ENCODE measurements at places on chromosomes 13 and 19.
A peak's percentile ranks its signal among the peaks of the same experiment; 100 is the strongest.

DNA sequence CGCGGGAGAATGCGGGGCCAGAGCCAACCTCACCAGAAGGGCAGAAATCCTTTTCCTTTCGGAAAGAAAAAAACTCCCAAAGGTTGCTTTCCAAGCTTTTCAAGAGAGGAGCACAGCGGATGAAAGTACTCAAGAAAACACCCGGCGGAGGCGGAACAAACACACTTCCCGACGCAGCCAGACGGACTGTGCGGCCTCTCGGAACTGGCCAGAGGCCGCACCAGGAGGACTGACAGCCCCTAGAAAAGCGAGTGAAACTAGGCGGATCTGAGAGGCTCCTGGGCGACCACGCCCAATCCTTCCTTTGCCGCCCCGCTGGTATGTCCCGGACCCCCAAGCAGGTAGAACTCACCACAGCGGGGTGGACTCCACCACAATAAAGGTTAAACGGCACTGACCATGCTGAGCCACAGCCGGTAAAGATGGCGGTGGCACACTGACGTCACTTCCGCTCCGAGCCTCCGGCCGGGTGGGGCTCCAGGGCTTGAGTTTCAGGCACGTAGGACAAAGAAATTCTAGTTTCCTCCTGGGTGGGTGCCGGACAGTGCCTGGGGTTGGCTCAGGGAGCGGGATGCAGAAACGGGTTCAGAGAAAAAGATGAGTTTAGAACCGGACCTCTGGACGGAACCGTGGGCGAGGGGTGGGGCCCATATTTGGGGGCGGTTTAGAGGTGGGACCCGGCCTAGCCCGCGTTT lies at the start of gene ZNF562:
ZNF562 (minus strand) TSS at position 438 of the 695 bp plus-strand sequence. CDS start 14,356 bp downstream, outside the sequence.
- H3K36me3 ChIP-seq = peaks cover 28% of the 10 kb centered on the region
- DNase-seq = peak; percentile 63
- peak within 1 kb of the TSS; percentile 89 for H3K4me3 ChIP-seq
- H3K27me3 ChIP-seq = no peaks in the 10 kb centered on the region
- peak within 1 kb of the TSS; percentile 95 for H3K27ac ChIP-seq

DNA sequence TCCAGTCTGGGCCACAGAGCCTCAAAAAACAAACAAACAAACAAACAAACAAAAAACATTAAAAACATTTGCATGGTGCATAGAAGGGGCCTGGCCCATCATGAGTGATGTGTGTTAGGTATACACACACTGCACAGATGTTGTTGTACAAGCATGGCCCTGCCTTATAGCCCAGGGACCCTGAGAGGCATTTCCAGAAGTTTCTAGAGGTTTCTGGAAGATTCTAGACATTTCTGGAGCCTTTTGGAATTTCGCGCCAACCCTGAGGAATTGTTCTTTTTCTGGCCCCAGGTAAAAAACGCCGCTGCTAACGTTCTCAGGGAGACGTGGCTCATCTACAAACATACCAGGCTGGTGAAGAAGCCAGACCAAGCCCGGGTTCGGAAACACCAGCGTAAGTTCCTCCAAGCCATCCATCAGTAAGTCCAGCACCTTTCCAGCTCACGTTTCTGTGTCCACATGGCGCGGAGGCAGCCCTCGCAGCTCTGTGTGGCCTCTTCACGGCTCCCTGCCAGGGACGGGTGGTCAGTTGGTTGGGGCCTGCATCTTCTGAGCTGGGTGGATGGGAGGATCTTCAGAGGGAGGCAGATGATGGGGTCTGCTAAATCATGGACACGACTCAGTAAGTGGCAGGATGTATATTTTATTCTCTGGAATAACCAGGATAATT lies 18.4 kb upstream of the ARRDC2 start:
- H3K27me3 ChIP-seq = peaks cover 2% of the 10 kb centered on the region
- H3K4me3 ChIP-seq = no peak overlapping the region
- H3K4me1 ChIP-seq = no peaks in the 10 kb centered on the region
- no peak overlapping the region for H3K27ac ChIP-seq
- no peak for DNase-seq

DNA sequence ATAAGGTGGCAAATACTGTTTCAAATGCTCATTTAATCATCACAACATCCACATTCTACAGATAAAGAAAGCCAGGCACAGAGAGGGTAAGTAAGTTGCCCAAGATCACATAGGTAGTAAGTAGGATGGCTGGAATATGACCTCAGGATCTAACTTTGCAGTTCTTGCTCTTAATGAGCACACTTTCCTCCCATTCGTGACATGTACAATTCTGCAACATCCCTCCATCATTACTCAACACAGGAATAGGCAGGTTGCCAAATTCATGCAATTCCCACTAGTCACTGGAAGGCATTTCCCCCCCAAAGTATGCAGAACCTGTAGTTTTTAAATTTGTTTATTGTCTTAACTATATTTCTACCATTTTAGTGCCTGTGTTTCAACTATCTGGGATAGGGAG lies 109.2 kb downstream of the OLFM4 start:
- H3K36me3 ChIP-seq = no peaks in the 10 kb centered on the region
- no peaks in the 10 kb centered on the region for H3K4me1 ChIP-seq
- H3K4me3 ChIP-seq = no peak overlapping the region
- H3K27me3 ChIP-seq = no peaks in the 10 kb centered on the region
- DNase-seq = no peak
- no peak overlapping the region for H3K27ac ChIP-seq

DNA sequence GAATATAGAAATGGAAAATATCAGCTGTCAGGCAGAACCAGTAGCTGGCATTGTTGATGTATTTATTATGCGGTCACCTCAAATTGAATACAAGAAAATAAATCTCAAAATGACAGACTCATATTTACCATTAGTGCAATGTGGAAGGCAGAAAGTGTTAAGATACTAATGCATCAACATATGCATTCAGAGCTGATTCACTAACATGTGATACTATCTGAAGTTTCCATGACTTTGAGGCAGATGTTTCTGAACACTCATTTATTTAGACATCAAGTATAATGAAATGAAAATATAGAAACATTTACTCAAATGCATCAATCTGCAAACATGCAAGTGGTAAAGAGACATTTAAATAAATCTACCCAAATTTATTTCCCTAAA lies 474.2 kb upstream of the SLC10A2 start:
- DNase-seq = no peak
- H3K36me3 ChIP-seq = no peaks in the 10 kb centered on the region
- no peak overlapping the region for H3K4me3 ChIP-seq
- H3K27me3 ChIP-seq = no peaks in the 10 kb centered on the region

DNA sequence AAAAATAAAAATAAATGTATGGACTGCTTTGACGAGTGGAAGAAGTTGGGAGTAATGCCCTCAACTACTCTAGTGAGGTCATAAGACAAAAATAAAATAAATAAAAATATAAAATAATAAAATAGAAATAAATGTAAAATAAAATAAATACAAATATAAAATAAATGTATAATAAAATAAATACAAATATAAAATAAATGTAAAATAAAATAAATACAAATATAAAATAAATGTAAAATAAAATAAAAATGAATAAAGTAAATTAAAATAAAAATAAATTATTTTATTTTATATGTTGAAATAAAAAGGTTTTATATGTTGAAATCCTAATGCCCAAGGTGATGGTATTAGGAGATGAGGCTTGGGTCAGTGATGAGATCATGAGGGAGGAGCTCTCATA lies 20.1 kb upstream of the IGSF23 start:
- no peaks in the 10 kb centered on the region for H3K4me1 ChIP-seq
- no peak for DNase-seq
- H3K36me3 ChIP-seq = no peaks in the 10 kb centered on the region
- peaks cover 2% of the 10 kb centered on the region for H3K27me3 ChIP-seq
- no peak overlapping the region for H3K27ac ChIP-seq

DNA sequence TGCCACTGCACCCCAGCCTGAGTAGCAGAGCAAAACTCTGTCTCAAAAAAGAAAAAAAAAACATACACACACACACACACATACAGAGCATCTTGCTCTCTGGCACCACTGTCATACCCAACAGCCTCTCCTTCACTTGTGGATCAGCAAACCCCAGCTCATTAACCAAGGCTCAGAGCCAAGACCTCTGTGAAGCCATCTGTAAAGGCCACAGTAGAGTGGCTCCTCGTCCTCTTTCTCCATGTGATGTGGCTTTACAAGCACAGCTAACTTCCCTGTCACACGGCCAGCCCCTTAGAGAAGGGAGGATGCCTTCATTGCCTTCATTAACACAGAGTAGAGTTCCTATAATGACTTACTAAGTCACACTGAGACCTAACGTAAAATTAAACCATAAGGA lies 62.7 kb upstream of the LSM14A start:
- no peaks in the 10 kb centered on the region for H3K4me1 ChIP-seq
- no peak overlapping the region for H3K4me3 ChIP-seq
- no peak for DNase-seq
- peaks cover 3% of the 10 kb centered on the region for H3K27me3 ChIP-seq

- no peaks in the 10 kb centered on the region for H3K36me3 ChIP-seq
- DNase-seq = no peak
- H3K27ac ChIP-seq = no peak overlapping the region
- no peaks in the 10 kb centered on the region for H3K4me1 ChIP-seq
- peaks cover 3% of the 10 kb centered on the region for H3K27me3 ChIP-seq
- no peak overlapping the region for H3K4me3 ChIP-seq
Measured at GRCh38 chr13:101499406-101499805, 46.9 kb downstream of the ITGBL1 start.

DNA sequence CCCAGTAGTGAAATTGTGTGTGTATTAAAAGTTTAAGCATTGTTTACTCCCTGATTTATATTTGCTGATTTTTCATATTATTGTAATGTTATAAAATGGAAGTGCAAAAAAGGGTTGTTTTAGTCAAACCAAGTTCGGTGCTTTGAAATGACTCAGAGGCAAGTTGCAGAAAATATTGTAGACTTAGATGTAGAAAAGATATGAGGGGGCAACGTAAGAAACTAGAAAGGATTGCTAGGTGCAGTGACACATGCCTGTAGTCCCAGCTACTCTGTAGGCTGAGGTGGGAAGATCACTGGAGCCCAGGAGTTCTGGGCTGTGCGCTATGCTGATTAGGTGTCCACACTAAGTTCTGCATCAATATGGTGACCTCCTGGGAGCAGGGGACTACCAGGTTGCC lies 16.1 kb upstream of the LPAR6 start:
- no peak overlapping the region for H3K27ac ChIP-seq
- peaks cover 7% of the 10 kb centered on the region for H3K36me3 ChIP-seq
- H3K4me3 ChIP-seq = no peak overlapping the region

DNA sequence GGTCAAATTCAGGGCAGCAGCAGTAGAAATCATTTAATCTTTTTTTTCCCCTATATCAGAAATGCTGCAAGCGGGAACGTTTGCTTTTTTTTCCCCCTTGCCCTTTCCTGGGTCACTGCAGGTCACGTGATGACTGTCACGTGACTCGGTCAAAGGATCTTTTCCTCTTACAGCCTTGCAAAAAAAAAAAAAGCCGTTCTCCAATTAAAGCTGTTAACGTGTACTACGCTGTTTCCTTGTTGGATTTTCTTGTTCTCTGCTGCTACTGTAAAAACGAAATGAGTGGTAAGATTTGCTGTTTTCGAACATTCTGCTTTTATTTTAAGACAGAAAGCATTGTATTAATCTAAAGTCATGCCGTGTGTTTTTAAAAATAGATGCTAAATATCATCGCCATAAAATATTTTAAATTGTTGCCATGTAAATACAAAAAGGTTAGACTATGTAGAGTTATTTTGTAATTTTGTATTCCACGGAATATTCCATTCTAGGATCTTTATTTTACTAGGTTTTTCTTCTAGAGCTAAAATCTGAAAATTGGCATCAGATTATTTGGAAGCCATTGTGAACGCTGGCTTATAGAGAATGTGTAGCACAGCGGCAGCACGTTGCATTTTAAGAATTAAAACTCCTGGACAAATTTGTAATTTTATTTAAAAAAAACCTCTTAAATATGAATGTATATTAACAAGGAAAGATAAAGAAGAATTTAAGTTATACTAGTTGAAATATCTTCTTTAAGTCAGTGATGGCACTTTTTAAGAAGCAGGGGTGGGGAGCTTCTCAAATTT lies 109.8 kb upstream of the MLNR start:
- no peaks in the 10 kb centered on the region for H3K27me3 ChIP-seq
- peaks cover 31% of the 10 kb centered on the region for H3K4me1 ChIP-seq
- peaks cover 2% of the 10 kb centered on the region for H3K36me3 ChIP-seq
- DNase-seq = peak; percentile 71
- peak overlapping the region; percentile 70 for H3K27ac ChIP-seq

GRCh38 chr19:51194527-51195315 lies 30.2 kb upstream of the CD33 start:
- H3K27ac ChIP-seq = no peak overlapping the region
- DNase-seq = no peak
- no peak overlapping the region for H3K4me3 ChIP-seq
- H3K27me3 ChIP-seq = peaks cover 2% of the 10 kb centered on the region

- H3K36me3 ChIP-seq = peaks cover 5% of the 10 kb centered on the region
- DNase-seq = no peak
- peaks cover 33% of the 10 kb centered on the region for H3K4me1 ChIP-seq
- H3K27me3 ChIP-seq = peaks cover 15% of the 10 kb centered on the region
Measured at GRCh38 chr13:95301968-95302393, 730 bp upstream of the ABCC4 start.

GRCh38 chr19:47176627-47177090 lies 46.0 kb downstream of the SAE1 start:
- peaks cover 47% of the 10 kb centered on the region for H3K36me3 ChIP-seq
- DNase-seq = peak; percentile 31
- H3K4me1 ChIP-seq = peaks cover 53% of the 10 kb centered on the region
- no peaks in the 10 kb centered on the region for H3K27me3 ChIP-seq
- H3K27ac ChIP-seq = peak overlapping the region; percentile 90
- H3K4me3 ChIP-seq = peak overlapping the region; percentile 68

DNA sequence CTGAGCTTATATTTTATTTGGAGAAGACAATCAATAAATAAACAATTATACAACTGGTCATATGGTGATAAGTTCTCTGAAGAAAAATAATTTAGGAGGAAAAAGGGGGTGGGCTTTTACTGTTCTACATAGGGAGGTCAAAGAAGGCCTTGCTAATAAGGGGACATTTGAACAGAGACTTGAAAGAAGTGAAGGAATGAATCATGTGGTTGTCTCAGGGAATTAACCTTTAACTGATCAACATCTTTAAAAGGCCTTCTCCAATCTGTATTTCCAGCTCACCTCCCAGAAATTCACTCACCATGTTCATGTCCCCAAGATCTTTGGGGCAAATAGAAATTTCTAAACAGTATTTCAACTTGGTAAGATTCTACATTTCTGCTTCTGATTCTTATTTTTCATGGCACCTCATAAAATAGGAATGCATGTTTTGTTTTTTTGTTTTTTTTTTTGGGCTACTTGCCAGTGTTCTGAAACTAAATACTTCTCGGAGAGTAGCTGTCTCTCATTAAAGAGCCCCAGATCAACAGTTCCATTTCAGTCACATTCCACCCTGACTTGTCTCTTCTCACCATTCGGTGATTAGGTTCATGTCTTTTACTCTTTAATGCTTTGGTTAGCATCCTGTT lies 19.2 kb upstream of the LPAR6 start:
- peaks cover 16% of the 10 kb centered on the region for H3K36me3 ChIP-seq
- no peak for DNase-seq
- peaks cover 49% of the 10 kb centered on the region for H3K4me1 ChIP-seq
- H3K27me3 ChIP-seq = no peaks in the 10 kb centered on the region
- H3K27ac ChIP-seq = no peak overlapping the region
